Stimulated activated CD8-positive, alpha-beta memory T cell treated with anti-CD3 and anti-CD28 coated beads, Interleukin-4, amount 100 ng/mL, for 1 hour (primary cell): ENCODE measurements at places on chromosomes 4 and X.

DNA sequence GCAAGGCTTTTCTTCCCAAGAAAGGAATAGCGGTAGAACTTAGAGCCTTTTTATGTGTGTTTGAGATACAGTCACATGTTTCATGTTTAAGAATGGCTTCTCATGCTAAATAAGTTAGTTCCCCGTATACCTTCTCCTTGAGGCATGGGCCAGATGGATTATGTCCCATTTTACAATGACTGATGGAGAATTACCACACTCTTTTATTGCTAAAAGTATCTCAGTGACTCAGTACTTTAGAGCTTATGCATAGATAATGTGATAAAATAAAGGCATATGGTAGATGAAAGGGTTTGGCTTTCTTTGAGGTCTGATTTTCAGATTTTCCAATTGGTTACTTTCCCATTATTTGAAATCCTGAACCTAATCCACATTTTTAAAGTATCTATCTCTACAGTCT is 121.8 kb upstream of the BMPR1B start:
- DNase-seq: no peak

- no peak for DNase-seq
Measured at GRCh38 chrX:110418316-110419235, 59.9 kb downstream of the RTL9 start.

GRCh38 chrX:9340598-9341290 is 124.1 kb upstream of the TBL1X start:
- no peak for DNase-seq

DNA sequence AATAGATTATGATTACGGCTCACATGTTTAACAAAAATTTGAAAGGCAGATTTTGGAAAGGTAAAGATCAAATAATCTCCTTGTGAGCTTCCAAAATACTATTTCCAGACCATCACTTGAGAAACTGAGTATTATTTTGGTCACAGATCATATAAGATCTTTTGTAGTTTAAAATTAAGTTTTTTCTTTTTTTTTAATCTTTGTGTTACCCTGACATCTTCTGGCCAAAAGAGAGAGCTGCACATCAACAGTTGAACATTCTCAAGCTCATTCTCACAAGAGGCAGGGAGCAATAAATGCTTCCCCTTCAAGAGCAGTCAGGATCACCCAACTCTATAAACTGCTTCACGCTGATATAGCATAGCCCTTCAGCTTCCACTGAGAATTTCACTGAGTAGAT is 15.9 kb downstream of the TMEM192 start:
- DNase-seq: no peak

DNA sequence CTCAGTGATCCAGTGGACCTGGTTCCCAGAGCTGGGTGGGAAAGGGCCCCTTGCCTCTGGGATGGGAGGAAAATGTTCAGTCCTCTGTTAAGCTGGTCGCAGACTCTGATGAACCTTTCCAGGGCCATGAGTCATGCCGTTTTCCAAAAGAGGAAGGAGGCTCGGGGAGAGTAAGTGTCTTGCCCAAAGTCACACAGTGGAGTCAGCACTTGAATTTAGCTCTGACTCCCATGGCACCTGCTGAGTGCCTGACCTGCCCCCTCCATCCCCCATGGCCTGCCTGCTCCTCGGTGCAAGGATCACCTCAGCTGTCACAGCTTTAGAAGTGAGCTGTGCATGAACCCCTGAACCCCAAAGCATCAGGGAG is 14.0 kb upstream of the KIAA0232 start:
- no peak for DNase-seq

- no peak for DNase-seq
Measured at GRCh38 chr4:173498023-173498422, 32.0 kb downstream of the HAND2 start.
